GM23248 (cell line): ENCODE measurements at places on chromosomes 12 and 14. TPM values are rescaled to one million over a fixed set of nuclear protein-coding genes. Genes with fewer than 3 reads are reported as not detected.

The ADCY6 gene
- 24.8 and 25.8 TPM in 2 replicates for total RNA-seq

DNA sequence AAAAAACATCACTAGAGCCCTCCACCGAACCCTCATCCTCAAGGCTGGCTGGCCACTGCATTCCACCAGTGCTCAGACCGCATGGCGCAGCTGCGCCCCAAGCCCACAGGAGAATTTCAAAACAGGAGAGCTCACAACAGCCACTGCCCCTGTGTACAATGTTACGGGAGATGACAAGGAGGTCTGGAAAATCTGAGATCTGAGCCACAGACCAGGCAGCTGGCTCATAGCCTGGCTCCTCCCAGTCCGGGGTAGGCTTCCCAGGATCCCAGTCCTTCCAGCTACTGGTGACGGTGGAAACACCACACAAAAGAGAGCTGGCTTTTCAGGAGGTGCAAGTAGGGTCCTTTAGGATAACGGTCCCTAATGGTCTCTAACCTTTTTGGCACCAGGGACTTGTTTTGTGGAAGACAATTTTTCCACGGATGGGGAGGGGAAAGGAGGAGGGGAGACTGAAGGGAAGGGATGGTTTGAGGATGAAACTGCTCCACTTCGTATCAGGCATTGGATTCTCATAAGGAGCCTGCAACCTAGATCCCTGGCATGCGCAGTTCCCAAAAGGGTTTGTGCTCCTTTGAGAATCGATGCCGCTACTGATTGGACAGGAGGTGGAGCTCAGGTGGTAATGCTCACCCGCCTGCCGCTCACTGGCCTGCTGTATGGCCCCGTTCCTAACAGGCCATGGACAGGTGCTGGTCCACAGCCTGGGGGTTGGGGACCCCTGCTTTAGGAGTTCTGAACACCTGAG, 23.0 kb upstream of the NRDE2 start:
- no peak overlapping the region for H3K4me3 ChIP-seq
- H3K36me3 ChIP-seq = no peaks in the 10 kb centered on the region
- DNase-seq = no peak
- H3K4me1 ChIP-seq = no peaks in the 10 kb centered on the region

The FLRT2 gene
- 72.8 and 94.1 TPM in 2 replicates for total RNA-seq

DNA sequence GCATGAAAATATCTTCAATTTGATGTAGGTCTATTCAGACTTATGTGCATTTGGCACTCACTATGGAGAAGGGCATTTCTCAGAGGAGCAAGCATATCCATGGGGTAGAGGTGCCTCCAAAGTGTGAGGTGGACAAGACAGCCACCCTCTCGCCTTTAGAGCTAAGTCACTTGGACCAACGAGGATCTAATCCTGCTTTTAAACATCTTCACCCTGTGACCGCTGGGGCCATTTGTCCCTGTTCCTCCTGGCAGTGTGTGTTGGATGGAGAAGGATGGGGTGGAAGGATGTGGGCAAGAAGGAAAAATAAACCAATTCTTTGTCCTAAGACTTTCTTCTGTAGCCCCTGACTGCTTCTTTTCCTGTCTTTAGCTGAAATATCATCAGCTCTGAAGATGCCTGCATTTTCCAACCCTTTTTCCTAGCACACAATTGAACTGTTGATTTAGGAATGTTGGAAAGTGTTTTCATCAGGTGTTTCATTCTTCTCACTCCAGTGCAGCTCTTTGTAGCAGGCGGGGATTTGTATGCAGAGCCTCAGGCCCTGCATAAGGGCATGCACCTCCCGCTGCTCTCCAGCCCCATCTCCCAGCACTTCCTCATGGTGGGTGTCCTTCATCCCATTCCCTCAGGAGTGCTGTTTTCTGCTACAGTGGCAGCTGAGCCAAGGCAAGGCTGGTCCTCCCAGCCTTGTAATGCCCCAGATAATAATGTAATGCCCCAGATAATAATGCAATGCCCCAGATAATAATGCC, 5.3 kb downstream of the FGF6 start:
- no peak overlapping the region for H3K4me3 ChIP-seq
- peaks cover 25% of the 10 kb centered on the region for H3K27me3 ChIP-seq
- H3K36me3 ChIP-seq = no peaks in the 10 kb centered on the region
- no peak overlapping the region for H3K27ac ChIP-seq
- DNase-seq = no peak

DNA sequence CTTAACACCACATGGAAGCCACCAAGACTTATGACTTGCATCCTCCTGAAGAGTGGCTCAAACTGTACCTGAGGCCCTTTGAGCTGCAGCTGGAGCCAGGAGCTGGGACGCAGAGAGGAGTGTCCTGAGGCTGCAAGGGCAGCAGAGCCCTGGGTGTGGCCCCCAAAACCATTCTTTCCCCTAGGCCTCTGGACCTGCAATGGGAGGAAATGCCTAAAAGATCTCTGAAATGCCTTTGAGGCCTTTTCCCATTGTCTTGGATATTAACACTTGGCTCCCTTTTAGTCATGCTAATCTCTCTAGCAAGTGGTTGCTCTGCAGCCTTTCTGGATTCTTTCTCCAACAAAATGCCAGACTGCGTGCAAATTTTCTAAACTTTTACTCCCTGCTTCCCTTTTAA, 156.1 kb downstream of the SLC38A4 start:
- no peaks in the 10 kb centered on the region for H3K36me3 ChIP-seq
- no peaks in the 10 kb centered on the region for H3K27me3 ChIP-seq
- H3K4me1 ChIP-seq = peaks cover 33% of the 10 kb centered on the region
- no peak for DNase-seq
- H3K27ac ChIP-seq = no peak overlapping the region
- no peak overlapping the region for H3K4me3 ChIP-seq

GRCh38 chr14:23162005-23162404, 21.5 kb downstream of the SLC7A8 start:
- no peak overlapping the region for H3K4me3 ChIP-seq
- no peaks in the 10 kb centered on the region for H3K27me3 ChIP-seq
- no peak for DNase-seq

The OTOGL gene
- total RNA-seq = under 0.01 and 1.3 TPM in 2 replicates

DNA sequence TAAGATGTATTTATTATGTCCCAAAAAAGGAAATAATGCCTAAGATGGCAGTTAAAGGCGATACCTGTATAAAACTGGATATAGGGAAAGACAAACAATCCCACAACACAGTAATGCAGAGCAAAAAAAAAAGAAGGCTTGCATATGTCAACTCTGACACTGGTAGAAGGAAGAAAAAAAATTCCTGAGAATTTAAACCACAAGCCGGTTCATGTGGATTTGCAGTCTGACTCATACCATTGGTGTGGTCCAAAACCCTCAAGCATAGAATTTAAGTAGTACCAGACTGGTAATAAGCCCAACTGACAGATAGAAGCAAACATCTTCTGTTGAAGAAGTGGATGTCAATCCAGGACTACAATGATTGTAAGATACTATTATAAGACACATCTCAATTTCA, 7.2 kb downstream of the DNAI7 start:
- peak; percentile 88 for DNase-seq
- H3K36me3 ChIP-seq = no peaks in the 10 kb centered on the region
- peaks cover 5% of the 10 kb centered on the region for H3K4me1 ChIP-seq
- H3K4me3 ChIP-seq = no peak overlapping the region

DNA sequence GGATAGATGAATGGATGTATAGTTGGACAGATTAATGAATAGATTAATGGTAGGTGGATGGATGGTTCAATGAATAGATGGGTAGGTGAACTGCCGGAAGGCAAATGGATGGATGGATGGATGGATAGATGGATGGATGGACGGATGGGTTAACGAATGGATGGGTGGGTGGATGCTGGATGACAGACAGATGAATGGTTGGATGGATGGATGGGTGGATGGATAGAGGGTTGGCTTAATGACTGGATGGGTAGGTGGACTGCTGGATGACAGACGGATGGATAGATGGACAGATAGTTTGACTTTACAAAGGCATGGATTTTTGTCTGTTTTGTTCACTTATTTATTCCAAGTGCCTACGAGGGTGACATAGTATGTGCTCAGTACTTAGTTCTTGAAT, 64.4 kb downstream of the WSCD2 start:
- H3K4me1 ChIP-seq = no peaks in the 10 kb centered on the region
- DNase-seq = no peak
- no peaks in the 10 kb centered on the region for H3K36me3 ChIP-seq
- no peaks in the 10 kb centered on the region for H3K27me3 ChIP-seq
- H3K4me3 ChIP-seq = no peak overlapping the region

DNA sequence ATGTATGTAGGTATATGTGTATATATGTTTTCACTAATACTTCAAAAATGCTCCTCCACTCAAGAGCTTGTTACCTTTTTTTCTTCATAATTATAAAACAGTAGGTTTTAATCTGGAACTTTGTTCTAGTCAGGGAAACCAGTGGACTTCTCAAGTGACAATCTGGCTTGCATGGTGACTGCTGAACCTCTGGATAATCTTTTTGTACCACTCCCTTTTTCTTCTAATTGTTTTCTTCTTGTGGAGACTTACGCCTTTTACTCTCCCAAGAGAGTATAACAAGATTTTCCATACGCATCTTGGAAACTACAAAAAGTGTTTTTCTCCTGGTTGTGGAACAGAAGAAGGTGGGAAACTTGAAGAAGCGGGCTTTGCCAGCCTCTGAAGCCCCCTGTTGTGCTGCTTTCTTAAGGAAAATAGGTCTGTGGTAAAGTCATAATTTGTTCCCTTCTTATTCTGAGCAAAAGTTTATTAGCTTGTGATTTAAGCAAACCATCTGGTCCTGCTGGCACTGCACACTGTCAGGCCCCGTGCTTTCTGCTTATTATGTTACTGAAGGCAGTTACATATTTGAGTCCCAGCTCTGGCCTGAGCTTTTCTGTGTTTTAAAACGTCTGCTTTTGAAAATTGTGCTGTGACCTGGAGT, 291.8 kb downstream of the ERC1 start:
- no peaks in the 10 kb centered on the region for H3K27me3 ChIP-seq
- peak; percentile 49 for DNase-seq
- H3K4me3 ChIP-seq = no peak overlapping the region; the same call in 1 of the 2 replicates

The TEX52 gene
- not detected in 2 replicates for total RNA-seq

- peaks cover 63% of the 10 kb centered on the region for H3K4me1 ChIP-seq
- peak overlapping the region; percentile 73 for H3K27ac ChIP-seq
- H3K36me3 ChIP-seq = peaks cover 55% of the 10 kb centered on the region
- peak; percentile 44 for DNase-seq
These were observed 30.3 kb downstream of the CORO1C start for GRCh38 chr12:108700833-108701541.

DNA sequence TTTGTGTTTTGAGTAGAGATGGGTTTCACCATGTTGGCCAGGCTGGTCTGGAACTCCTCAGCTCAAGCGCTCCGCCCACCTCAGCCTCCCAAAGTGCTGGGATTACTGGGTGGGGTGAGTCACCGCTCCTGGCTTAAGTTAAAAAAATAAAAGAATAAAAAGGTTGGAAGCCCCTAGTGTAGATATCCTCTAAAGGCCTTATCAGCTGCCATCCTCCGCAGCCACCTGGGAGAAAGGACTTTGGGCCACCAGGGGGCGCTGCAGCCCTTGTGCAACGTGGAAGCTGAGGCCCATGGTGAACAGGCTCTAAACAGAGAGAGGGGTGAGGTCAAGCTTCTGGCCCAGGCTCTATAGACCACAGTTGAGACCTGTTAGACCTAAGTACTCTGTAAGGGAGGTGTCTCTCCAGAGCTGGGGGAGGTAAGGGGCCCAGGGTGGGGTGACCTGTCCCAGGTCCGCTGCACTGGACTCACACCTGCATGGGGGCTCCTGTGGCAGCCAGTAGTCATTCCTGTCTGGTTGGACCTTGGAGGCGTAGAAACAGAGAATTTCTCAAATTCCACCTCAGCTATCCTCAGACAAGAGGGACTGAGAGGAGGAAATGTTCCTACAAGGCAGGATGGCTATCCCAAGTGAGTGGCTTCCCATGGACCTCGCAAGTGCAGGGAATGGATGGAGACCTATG, 14.0 kb upstream of the RACGAP1 start:
- no peak overlapping the region for H3K27ac ChIP-seq
- no peaks in the 10 kb centered on the region for H3K4me1 ChIP-seq
- DNase-seq = peak; percentile 75

GRCh38 chr12:113359939-113360748, 1.8 kb downstream of the PLBD2 start:
- H3K4me3 ChIP-seq = peak overlapping the region; percentile 90; the same call in 1 of the 2 replicates
- peak; percentile 54 for DNase-seq
- no peaks in the 10 kb centered on the region for H3K27me3 ChIP-seq
- H3K27ac ChIP-seq = no peak overlapping the region

DNA sequence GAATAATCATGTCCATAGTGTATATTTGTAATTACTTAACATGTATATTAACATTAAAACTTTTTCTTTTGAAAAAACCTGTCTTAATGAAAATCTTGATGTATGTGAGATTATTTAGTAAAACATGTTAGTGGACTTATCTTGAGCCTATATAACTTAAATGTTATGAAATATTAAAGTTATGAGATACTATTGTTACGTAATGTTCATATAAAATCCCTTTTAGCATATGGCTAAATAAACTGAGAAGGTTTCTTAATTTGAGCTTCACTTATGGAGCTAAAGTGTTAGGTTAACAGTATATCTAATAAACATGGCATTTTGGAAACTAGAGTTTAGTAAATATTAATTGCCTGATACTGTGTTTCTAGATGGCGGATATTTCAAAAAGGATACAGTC, 59.9 kb downstream of the MIA2 start:
- DNase-seq = no peak
- peaks cover 34% of the 10 kb centered on the region for H3K36me3 ChIP-seq
- H3K4me3 ChIP-seq = no peak overlapping the region
- no peaks in the 10 kb centered on the region for H3K4me1 ChIP-seq
- no peaks in the 10 kb centered on the region for H3K27me3 ChIP-seq
- no peak overlapping the region for H3K27ac ChIP-seq

The ACVRL1 gene
- total RNA-seq = 67.4 and 114 TPM in 2 replicates

The KRT86 gene
- 0.11 TPM in 1 of 2 replicates, not detected in the other for total RNA-seq

GRCh38 chr12:120019938-120020337, 30.9 kb downstream of the BICDL1 start:
- no peaks in the 10 kb centered on the region for H3K4me1 ChIP-seq
- no peaks in the 10 kb centered on the region for H3K36me3 ChIP-seq
- no peak overlapping the region for H3K27ac ChIP-seq
- no peak overlapping the region for H3K4me3 ChIP-seq

DNA sequence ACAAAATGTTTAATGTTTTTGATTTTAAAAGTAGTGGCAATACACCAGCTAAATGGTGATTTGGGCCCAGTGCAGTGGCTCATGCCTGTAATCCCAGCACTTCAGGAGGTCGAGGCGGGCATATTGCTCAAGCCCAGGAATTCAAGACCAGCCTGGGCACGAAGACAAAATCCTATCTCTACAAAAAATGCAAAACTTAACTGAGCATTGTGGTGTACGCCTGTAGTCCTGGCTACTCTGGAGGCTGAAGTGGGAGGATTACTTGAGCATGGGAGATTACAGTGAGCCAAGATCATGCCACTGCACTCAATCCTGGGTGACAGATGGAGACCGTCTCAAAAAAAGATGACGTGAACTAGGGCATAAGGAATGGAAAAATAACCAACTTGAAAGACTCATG, 4.7 kb downstream of the RPL36AL start:
- H3K27ac ChIP-seq = no peak overlapping the region
- peaks cover 24% of the 10 kb centered on the region for H3K4me1 ChIP-seq
- no peaks in the 10 kb centered on the region for H3K27me3 ChIP-seq
- peaks cover 18% of the 10 kb centered on the region for H3K36me3 ChIP-seq

DNA sequence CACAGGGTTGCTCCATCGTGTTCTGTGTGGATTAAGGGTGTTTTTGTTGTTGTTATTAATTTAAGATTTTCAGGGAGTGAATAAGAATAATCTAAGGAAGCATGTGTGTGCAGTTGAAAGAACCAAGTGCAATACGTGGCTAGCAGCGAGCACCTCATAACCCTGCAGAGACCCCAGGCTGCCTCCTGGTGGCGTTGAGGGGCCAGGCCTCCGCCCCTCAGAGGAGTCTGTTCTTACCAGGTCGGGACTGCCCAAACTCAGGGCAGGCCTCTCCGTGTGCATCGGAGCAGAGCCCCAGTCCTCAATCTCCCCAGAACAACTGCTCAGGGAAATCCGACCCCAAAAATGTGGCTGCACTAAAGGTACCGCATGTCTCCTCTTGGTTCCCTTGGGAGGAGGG, 36.8 kb downstream of the IL31 start:
- H3K4me3 ChIP-seq = no peak overlapping the region
- no peak for DNase-seq
- no peak overlapping the region for H3K27ac ChIP-seq
- no peaks in the 10 kb centered on the region for H3K4me1 ChIP-seq
- H3K36me3 ChIP-seq = peaks cover 7% of the 10 kb centered on the region; the same call in 1 of the 2 replicates
